T follicular helper cell (primary cell): ENCODE measurements at places on chromosomes 12 and 14.

- DNase-seq = peak; percentile 41
Measured at GRCh38 chr12:52007158-52007921, 594 bp downstream of the TAMALIN start.

DNA sequence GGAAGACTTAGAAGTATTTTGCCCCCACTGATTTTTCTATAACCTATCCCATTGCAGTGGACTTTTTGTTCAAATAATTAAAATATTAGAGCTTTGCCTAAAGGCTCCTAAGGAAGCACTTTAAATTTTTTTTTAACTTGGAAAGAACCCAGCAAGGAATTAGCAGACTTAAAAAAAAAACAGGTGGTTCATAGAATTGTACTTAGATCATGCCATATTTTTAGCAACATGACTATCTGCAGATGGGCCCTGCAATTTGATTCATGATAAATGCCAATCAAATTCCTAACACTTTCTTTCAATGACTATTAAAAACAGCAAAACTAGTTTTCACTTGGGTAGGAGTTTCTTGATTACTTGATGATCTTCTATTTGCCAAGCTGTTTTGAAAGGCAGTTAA, 11.5 kb downstream of the ADAMTS20 start:
- no peak for DNase-seq

DNA sequence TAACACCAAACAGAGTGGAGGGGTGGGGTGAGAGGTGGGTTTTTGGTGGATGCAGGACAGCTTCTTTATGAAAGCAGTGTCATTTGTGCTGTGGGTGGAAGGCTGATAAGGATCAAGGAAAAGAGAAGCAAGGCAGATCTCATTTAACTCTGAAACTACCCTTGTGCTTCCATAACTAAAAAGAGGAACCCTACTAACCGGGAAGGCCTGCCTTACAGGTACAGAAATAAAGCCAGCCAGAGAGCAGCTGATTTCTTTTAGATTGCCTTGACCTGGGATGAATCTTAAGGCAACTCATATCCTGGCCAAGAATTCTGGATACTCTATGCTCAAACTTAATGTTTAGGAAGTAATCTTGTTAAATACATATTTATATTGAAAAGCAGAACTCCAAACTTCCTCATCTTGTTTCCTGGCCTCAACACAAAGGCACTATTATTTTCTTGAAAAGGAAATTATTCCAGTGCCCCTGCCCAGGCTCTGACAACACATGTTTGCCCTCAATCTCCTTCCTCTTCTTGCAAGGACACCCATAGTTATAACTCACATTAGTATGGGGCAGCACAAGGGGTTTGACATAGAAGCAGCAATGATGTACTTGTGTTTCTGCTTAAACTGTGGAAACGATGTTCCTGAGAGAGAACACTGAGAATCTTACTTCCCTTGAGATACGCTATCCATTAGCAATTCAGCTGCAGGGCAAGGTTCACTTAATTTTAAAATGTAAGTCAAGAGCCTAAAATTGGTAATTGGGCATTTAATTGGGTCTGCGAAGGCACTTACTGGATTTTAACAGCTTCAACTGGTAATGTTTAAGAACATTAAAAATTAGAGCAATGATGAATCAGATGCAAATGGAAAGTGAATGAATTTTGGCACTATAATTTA, 173.7 kb downstream of the STXBP6 start:
- DNase-seq = no peak

GRCh38 chr14:76756371-76756750, 4.9 kb upstream of the VASH1 start:
- no peak for DNase-seq

DNA sequence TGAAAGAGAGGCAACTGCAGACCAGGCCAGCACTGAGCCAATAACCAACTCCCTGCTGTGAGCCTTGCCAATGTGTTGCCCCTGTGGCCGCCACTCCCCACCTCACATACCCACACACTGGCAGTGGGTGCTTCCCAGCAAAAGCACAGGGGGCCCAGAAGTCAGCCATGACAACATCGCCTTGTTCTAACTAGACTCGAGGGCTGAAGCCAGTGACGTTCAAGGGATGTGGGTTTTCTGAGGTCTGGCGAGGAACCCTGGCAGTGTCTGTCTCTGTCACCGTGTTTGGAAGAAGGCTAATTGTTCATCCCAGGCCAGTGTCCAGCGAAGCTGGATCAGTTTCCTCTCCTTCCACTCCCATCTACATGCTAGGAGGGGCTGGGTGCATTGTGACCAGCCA, 311.8 kb upstream of the AMIGO2 start:
- peak; percentile 43 for DNase-seq

- DNase-seq = no peak
Measured at GRCh38 chr12:131871677-131872076, 22.7 kb upstream of the ULK1 start.

DNA sequence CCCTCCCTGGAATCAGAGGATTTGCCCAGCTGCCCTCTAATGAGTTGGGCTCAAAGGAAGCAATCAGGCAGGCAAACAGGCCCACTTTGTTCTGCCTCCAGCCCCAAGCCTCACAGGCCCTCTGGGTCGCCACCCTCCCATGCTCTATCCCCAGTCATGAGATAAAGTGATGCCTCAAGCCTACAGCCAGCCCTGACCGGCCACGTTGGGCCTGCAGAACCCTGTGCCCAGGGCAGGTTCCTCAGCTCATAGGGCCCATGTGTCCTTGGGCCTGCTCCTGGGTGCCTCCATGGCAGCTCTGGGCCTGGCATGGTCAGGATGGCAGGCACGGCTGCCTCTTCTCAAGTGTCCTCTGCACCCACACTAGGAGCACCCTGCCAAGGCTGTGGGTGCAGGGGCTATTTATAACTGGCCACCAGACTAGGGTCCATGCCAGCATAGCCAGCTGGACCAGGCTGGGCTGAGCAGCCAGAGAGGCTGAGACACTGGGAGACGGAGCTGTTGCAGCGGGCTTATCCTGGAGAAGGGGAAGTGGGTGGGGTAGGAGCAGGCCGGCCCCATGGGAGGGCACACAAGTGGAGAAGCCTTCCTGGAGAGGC, 20.2 kb downstream of the HDAC7 start:
- DNase-seq = no peak

GRCh38 chr14:73220061-73220460, 17.2 kb upstream of the PAPLN start:
- no peak for DNase-seq

GRCh38 chr14:30373053-30373452, 185.9 kb upstream of the G2E3 start:
- no peak for DNase-seq

- DNase-seq = no peak
Measured at GRCh38 chr12:11650286-11651281, 1.1 kb downstream of the ETV6 start.

DNA sequence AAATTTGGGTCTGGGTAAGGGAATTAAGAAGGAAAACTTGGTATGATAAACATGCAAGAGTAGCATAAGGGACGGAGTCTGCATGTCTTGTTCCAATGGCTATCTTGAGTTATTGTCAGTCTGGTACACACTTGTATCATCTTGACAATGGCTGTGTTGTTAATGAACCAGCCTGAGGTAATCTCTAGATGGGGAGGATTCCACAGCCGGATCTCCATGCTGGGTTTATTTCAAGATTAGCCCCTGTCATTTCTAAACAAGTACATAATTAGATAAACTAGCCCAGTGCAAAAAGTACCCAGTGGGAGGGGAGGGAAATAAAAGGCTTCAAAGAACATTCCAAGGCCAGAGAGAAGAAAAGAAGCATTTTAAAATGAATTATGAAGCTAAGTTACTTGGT, 16.5 kb upstream of the CMAS start:
- DNase-seq = no peak

DNA sequence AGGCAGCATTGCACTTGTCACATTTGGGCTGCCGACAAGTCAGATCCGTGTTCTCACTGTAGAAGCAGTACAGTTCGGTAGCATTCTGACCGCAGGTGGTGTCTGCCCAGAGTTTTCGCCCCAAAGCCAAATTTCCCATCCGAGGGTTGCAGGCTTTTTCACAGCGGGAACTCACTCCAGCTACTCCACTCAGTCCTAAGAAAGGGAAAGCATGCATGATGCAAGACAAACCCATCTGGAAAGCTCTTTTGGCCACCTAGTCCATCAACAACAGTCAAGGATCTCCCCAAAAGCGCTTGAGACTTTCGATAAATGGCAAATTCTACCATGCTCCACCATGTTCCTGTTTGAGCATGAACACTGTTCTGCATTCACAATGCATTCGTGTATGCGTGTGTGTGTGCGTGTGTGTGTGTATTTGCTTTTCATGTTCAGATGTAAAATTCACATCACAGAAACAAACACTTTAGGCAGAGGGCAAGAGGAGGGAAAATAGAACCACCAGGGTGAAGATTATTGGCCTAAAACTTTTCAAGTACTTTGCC, 3.2 kb downstream of the NTN4 start:
- no peak for DNase-seq

GRCh38 chr14:100677152-100677551, 49.5 kb upstream of the DLK1 start:
- DNase-seq = no peak

DNA sequence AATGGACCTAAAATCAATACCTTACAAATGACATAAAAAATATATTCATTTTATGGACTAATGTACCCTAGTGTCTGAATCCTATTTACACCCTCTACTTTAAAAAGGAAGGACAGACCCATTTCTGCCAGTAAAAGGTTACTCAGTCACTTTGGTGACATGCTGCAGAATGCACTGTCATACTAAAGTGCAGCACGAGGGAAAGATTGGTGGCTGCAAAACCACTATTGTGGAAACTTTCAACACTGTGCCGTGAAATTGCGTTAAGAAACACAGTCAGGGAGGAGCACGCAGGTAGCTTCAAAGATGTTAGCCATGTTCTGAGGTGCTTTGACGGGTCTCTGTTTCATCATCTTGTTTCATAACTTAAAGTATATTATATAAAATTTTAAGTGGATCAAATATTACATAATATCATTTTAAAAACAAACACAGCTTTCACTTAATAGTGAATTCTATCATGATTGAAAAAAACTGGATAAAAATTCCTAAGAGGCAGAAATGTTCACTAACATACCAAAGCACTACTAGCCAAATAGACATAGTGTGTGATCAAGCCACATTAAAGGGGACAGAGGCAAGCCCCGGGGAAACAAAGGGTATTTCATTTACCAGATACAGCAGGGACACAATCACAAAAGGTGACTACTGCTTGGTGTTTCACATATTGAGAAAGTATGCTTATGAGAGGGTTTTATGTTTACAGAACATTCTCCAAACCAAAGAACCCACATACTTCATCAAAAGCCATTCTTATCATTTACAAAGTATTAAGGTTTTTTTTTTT, 330.8 kb upstream of the SOX5 start:
- no peak for DNase-seq

DNA sequence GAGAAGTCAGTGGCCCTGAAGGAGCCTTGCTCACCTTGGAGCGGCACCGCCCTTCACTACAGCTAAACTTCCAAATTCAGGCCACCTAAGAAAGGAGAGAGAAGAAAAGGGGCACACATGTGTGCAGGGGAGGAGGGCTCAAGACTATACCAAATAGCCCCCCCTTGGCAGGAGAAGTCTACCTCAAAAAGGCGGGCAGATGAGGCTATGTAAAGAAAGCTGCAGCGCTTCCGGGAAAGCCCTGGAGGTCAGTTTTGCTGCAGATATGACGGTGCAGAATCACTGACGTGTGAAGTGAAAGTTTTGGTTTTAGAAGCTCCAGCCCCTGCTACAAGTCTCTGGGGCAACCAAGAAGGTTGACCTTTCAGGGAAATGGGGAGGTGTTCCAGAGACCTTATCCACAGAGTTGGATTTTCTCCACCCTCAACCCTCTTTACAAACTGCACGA, 48.2 kb upstream of the PNMA1 start:
- DNase-seq = no peak

GRCh38 chr14:71050227-71050823, 143.1 kb downstream of the PCNX1 start:
- no peak for DNase-seq

DNA sequence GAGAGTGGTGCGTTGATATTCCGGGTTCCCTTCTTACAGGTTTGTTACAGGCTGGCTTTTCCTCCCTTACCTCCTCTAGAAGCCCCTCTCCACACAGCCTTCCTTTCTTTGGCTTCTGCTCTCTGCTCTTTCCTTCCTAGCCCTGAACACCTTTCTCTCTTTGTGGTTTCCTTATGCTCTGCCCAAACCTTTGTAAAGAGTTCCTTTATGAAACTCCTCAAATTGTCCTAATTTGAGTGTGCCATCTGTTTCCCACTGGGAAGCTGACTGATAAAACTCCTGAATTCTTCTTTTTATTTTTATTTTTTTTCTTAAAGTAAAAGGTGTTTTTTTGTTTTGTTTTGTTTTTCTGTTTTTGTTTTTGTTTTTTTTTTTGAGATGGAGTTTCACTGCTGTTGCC, 60.1 kb upstream of the OTX2 start:
- no peak for DNase-seq

DNA sequence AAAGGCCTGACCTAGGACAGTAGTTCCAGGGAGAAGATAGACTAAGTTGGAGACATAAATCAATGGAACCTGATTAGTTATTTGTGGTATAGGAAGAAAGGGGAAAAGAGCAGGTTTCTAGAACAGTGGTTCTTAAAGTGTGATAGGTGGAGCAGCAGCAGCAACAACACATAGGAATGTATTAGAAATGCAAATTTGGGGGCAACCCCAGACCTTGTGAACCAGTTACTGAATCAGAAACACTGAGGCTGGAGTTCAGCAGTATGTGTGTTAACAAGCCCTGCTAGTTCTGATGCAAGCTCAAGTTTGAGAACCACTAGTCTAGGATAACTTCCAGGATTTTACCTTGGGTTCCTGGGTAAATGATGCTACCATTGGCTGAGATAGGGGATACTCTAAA, 308.7 kb downstream of the EMP1 start:
- no peak for DNase-seq

DNA sequence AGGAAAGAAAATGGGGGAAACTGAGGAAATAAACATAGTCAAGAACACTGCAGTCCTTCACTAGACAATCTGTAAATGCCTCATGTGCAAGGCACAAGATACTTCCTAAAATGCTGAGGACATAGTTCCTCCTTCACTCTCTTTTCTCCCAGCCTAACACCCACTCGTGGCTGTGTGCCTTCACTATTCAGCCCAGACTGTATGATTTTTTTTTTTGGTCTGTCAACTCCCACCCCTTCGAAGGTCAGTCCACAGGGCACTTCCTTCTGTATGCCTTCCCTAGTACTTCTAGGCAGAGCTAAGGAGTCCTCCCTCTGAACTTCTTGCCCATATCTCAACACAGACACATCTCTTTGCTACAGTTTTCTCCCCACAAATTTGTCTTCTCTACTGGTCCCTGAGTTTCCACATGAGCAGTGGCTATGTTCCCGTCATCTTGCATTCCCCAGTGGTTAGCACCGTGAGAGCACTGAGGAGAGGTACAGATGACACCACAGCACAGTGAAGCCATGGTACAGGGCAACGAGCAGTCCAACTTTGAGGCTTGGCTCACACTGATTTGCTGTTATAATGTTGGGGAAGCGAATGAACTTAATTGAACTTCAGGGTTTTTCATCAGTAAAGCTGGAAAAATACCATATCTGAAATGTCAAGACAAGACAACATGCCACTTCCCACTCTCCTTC, 24.1 kb upstream of the SYCP3 start:
- no peak for DNase-seq

- no peak for DNase-seq
Measured at GRCh38 chr12:29245246-29245645, 96.2 kb downstream of the FAR2 start.
